ENCODE measurements at places on chromosomes 5 and 9. TPM values are rescaled to one million over a fixed set of nuclear protein-coding genes. Genes with fewer than 3 reads are reported as not detected.

DNA sequence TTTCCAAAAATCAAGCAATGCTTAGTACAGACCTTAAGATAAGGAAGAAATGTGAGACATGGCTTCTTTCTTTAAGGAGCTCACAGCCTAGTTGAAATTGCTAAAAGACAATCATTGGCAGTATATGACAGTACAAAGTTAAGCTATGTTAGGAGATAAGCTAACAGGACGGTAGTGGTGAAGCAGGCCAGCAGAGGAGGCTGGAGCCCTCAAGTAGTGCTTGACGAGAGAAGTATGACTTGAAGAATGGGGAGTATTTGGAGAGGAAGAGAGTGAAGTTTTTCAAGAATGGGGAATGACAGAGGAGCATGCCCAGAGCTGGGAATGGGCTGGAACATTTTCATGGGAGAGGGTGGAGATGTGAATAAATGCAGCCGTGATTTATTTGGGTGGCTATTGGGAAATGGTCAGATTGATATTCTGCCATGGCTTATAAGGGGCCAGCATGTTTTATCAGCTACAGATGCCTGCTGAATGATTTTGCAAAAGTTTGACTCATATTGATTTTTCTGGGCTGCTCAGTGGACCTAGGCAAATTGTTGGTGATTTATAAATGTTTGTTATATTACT lies 43.7 kb downstream of the LURAP1L start:
- DNase-seq = peak; percentile 29

Gene CCDC69
- total RNA-seq = 3.0 TPM

DNA sequence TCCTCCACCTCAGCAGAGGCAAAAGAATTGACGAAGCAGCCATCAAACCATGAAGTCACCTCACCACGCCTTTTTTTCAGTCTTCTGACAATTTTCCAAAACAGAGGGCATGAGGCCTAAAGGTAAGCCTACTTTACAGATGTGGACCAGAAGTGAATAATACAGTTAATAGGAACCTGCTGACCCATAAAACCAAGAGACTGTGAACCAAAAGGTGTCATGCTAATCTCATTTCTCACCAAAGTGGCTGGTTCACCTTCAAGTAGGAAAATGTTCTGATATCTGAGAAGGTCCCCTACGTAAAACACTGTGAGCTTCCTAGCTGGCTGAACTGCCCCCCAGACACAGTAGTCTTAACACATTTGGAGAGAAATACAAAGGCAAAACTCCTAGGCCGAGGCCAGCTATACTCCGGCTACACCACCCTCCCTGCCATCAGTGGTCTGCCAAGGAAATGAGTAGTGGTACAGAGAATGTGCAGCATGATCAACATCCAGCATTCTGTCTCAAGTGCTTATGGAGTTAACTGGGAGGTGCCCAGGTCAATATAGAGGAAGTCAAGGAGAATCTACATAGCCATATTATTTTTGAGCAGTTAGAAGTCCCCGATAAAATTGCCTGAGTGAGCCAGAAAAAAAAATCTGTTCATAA lies 19.3 kb upstream of the F2RL2 start:
- no peak for DNase-seq

DNA sequence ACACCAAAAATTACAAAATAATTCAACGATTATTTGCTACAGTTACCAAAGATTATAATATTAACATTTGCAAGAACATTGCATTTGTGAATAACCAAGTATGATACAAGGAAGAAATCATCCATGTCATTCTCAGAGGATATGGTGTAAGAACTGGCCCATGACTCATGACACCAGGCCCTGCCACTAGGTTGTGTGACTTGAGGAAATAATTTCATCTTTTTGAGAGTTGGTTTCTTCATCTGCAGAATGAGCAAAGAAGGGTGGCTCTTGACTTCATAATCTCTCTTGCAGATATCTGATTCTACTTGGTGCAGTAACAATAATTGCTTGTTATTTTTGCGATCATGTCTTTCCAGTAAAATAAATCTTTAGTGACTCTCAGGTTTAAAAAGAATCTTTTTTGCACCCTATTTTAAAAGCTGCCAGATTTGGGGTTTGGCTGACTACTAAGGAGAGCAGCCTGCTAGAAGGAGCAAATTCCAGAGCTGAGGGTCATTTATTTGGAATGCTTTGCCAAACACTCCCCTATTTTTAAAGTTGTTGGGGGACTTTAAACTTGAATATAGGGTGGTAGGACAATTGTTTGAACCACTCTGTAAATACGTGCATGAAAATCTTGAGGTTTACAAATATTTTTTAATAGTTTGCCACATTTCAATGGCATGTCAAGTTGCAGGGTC lies 23.5 kb downstream of the ITGA1 start:
- no peak for DNase-seq

- DNase-seq = no peak
Observed at GRCh38 chr9:120399940-120400339, 180.0 kb downstream of the CDK5RAP2 start.

- no peak for DNase-seq
Observed at GRCh38 chr9:31078175-31078574, 1306.3 kb upstream of the ACO1 start.

GRCh38 chr5:170880084-170880483 lies 18.3 kb downstream of the RANBP17 start:
- DNase-seq = no peak

DNA sequence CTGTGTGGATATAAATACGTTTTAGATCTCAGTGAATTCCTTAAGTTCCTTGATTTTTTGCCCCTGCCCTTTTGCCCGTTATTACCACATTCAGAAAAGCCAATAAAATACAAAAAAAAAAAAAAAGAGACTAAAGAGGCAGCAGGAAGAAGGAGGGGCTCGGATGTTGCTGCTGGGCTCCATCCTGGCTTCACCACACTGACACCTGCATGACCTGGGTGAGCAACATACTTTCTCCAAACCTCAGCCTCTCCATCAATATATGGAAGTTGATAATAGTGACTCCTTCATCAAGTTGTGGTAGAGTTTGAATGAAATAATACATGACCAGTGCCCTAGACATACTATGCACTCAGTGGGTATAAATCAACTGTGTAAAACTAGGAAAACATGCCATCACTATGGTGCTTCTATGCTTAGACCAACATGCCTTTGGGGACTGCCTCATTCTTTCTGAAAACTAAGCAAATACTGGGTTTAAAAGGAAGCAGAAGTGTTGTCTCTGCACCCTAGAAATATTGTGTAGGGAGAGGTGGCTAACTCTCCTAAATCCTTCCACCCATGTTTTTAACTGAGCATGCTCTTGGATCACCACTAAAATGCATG lies 243.0 kb downstream of the PIK3R1 start:
- DNase-seq = no peak

DNA sequence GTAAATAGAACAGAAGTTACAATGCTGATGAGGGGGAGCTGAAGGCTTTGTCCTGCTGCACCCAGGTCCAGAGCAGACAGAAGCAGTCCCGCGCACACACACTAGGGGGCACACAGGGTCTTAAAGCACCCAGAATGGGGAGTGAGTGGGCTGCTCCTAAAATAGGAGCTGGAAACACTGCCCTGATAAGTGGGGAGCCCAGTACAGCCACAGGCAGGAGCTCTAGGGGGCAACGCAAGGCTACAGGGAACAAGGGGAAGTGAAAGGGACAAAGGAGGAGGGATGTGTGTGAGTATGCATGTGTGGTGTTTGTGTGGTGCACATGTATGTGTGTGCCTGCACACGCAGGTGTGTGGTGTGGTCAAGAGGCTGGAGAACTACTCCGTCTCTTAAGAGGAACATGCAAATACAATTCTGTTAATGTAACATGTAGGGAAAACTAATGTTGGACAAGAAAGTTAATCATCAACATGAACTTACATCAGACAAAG lies 191.5 kb downstream of the ROR2 start:
- no peak for DNase-seq

GRCh38 chr5:142946547-142947426 lies 176.6 kb downstream of the ARHGAP26 start:
- DNase-seq = no peak

Gene DMGDH
- total RNA-seq = 1.9 TPM

GRCh38 chr9:133189826-133190225 lies 19.2 kb downstream of the OBP2B start:
- no peak for DNase-seq

DNA sequence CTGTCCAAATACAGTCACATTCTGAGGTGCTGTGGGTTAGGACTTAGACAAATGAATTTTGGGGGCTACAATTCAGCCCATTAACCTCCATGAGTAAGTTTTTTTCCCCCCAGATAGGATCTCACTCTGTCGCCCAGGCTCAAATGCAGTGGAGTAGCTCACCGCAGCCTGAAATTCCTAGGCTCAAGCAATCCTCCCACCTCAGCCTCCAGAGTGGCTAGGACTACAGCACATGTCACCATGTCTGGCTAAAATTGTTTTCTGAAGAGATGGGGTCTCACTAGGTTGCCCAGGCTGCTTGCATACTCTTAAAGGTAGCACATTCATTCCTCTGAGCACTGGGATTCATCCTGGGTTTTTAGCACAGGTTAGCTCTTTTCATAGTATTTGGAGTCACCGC lies 22.2 kb downstream of the PPP2CA start:
- no peak for DNase-seq

- DNase-seq = no peak
Observed at GRCh38 chr5:94157704-94158539, 416.5 kb upstream of the POU5F2 start.

GRCh38 chr5:22549876-22550671 lies 303.1 kb downstream of the CDH12 start:
- DNase-seq = no peak

Gene PCDHB15
- 0.07 TPM for total RNA-seq

Gene ZNF354C
- 3.1 TPM for total RNA-seq

Gene TLE4
- 16.3 TPM for total RNA-seq

DNA sequence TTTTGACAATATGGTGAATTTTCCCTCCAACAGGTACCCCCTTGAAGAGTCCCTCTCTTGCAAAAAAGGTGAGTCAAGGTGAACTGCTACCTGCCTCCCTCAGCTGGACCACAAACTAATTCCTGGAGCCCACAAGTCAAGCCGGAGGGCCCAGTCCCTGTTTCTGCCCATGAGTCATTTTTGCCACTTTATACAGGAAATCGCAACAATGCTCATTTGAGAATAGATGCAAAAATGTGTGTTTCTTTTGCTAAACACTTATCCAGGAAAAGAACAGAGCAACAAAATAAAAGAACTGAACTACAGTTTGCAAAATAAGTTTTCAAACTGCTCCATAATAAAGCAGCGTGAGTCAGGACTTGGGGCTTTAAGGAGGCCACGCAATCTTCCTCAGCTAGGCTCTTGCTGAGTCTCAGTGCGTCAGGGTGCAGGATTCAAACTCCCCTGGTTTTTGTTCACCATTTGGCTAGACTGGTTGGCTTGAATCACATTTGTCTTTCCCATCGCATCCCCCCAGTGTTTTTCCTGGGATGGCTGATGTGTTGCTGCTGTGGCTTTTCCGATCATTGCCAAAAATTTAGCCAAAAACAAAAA lies 102.7 kb downstream of the GOLPH3 start:
- DNase-seq = no peak

All from epithelial cell of proximal tubule (primary cell).